ENCODE measurements at places on chromosomes 6 and 20. TPM values are rescaled to one million over a fixed set of nuclear protein-coding genes. Genes with fewer than 3 reads are reported as not detected.

The SENP6 gene
- total RNA-seq = 113 TPM

DNA sequence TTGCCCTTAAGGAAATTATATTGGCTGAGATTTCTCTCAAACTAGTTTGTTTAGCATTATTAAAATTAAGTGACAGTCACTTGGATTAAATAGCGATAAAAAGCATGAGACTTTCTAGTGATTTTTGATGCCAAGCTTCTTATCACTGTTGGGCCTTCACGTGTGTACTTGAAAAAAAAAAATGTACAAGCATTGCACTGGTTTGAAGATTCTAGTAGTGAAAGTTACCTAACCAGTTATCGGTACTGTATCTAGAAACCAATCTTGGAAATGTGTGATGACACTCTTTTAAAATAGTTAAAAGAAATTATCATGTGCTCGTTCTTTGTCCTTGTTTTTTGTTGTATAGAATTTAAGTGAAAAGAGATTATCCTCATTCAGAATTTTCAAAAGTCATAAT, 102.1 kb downstream of the SCAF8 start:
- H3K4me1 ChIP-seq = peaks cover 6% of the 10 kb centered on the region
- peaks cover 6% of the 10 kb centered on the region for H3K36me3 ChIP-seq
- H3K4me3 ChIP-seq = no peak overlapping the region
- DNase-seq = no peak
- H3K27ac ChIP-seq = no peak overlapping the region
- peaks cover 1% of the 10 kb centered on the region for H3K27me3 ChIP-seq

GRCh38 chr6:42100029-42100901, 42.2 kb downstream of the C6orf132 start:
- no peak for DNase-seq
- H3K27me3 ChIP-seq = peaks cover 6% of the 10 kb centered on the region
- no peak overlapping the region for H3K4me3 ChIP-seq
- no peaks in the 10 kb centered on the region for H3K36me3 ChIP-seq

GRCh38 chr6:88596801-88597200, 366.6 kb downstream of the RNGTT start:
- no peaks in the 10 kb centered on the region for H3K4me1 ChIP-seq
- no peak overlapping the region for H3K4me3 ChIP-seq
- no peak overlapping the region for H3K27ac ChIP-seq
- no peak for DNase-seq

DNA sequence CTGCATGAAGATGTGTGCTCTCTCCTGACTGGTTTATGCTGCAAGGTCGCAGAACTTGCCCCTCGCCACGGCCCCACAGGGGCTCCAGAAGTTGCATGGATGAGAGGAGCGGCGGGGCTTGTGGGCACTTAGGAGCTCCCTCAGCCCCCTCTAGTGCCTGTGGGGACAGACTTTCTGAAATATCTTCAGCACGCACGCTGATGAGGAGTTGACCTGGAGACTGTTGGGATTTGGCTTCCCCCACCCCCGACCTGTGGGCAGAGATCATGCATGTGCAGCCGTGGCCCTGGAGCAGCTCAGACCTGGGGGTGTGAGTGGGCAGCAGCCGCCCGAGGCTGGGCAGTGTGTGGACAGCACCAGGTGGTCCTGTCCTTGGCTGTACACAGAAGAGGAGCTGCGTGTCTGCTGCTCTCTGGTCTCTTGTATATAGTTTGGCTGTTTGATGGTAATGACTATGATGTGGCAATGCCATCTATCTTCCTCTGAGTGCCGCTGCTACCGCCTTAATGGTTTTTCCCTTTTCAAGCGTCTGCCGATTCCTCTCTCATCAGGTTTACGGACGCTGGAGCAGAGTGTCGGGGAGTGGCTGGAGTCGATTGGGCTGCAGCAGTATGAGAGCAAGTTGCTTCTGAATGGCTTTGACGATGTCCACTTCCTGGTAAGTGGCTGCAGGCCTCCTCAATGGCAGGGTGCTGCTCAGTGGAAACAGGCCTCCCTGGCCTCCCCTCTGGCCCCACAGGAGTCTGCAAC, 81.4 kb downstream of the TCP11 start:
- peak; percentile 33 for DNase-seq
- peaks cover 31% of the 10 kb centered on the region for H3K4me1 ChIP-seq
- H3K4me3 ChIP-seq = peak overlapping the region; percentile 72
- no peaks in the 10 kb centered on the region for H3K36me3 ChIP-seq
- peaks cover 16% of the 10 kb centered on the region for H3K27me3 ChIP-seq

DNA sequence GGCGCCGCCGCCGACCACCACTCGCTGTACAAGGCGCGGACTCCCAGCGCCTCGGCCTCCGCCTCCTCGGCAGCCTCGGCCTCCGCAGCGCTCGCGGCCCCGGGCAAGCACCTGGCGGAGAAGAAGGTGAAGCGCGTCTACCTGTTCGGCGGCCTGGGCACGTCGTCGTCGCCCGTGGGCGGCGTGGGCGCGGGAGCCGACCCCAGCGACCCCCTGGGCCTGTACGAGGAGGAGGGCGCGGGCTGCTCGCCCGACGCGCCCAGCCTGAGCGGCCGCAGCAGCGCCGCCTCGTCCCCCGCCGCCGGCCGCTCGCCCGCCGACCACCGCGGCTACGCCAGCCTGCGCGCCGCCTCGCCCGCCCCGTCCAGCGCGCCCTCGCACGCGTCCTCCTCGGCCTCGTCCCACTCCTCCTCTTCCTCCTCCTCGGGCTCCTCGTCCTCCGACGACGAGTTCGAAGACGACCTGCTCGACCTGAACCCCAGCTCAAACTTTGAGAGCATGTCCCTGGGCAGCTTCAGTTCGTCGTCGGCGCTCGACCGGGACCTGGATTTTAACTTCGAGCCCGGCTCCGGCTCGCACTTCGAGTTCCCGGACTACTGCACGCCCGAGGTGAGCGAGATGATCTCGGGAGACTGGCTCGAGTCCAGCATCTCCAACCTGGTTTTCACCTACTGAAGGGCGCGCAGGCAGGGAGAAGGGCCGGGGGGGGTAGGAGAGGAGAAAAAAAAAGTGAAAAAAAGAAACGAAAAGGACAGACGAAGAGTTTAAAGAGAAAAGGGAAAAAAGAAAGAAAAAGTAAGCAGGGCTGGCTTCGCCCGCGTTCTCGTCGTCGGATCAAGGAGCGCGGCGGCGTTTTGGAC, 2.0 kb downstream of the SOX4 start:
- DNase-seq = no peak
- H3K27ac ChIP-seq = peak overlapping the region; percentile 96
- H3K36me3 ChIP-seq = peaks cover 16% of the 10 kb centered on the region
- peak overlapping the region; percentile 97 for H3K4me3 ChIP-seq
